ENCODE measurements at places on chromosomes 5 and 9. TPM values are rescaled to one million over a fixed set of nuclear protein-coding genes. Genes with fewer than 3 reads are reported as not detected.

GPX8 gene
- not detected for total RNA-seq

TNC gene
- total RNA-seq, result not detected

SGCD gene
- total RNA-seq, result not detected

DIPK1B gene
- total RNA-seq, result not detected

CDC20B gene
- 0.13 TPM for total RNA-seq

LRRC19 gene
- total RNA-seq, result not detected

MSX2 gene
- not detected for total RNA-seq

PPP2R2B gene
- total RNA-seq, result 2.0 TPM

FOXD4L3 gene
- 0.13 TPM for total RNA-seq

FGF10 gene
- total RNA-seq, result not detected

TLR4 gene
- total RNA-seq, result 0.16 TPM

PALM2AKAP2 gene
- total RNA-seq, result not detected

KIF24 gene
- 11.2 TPM for total RNA-seq

FLT4 gene
- 1.6 TPM for total RNA-seq

SPINK1 gene
- total RNA-seq, result not detected

PLCXD3 gene
- total RNA-seq, result not detected

KCTD16 gene
- 0.08 TPM for total RNA-seq

LCN9 gene
- total RNA-seq, result not detected

AGTPBP1 gene
- total RNA-seq, result 35.7 TPM

NUTM2F gene
- total RNA-seq, result not detected

ANKRD18B gene
- total RNA-seq, result not detected

PLEKHG4B gene
- not detected for total RNA-seq

ATP10B gene
- not detected for total RNA-seq

PSD2 gene
- not detected for total RNA-seq

DNM1 gene
- total RNA-seq, result 0.29 TPM

CEP120 gene
- total RNA-seq, result 27.6 TPM

TUT7 gene
- total RNA-seq, result 30.8 TPM

CATSPER3 gene
- 0.89 TPM for total RNA-seq

PIP5KL1 gene
- 2.7 TPM for total RNA-seq

CCDC192 gene
- not detected for total RNA-seq

OBP2B gene
- total RNA-seq, result not detected

BARHL1 gene
- total RNA-seq, result not detected

ZFP2 gene
- total RNA-seq, result 0.26 TPM

NRG2 gene
- total RNA-seq, result not detected

SLC6A19 gene
- total RNA-seq, result not detected

SLC6A7 gene
- not detected for total RNA-seq

TAF11L12 gene
- total RNA-seq, result not detected

All from activated CD8-positive, alpha-beta T cell treated with anti-CD3 and anti-CD28 coated beads, Interleukin-2, amount 10 ng/mL, durations not matched to agents 7 days and 5 days (primary cell).